ENCODE measurements at places on chromosomes 2 and 18.

DNA sequence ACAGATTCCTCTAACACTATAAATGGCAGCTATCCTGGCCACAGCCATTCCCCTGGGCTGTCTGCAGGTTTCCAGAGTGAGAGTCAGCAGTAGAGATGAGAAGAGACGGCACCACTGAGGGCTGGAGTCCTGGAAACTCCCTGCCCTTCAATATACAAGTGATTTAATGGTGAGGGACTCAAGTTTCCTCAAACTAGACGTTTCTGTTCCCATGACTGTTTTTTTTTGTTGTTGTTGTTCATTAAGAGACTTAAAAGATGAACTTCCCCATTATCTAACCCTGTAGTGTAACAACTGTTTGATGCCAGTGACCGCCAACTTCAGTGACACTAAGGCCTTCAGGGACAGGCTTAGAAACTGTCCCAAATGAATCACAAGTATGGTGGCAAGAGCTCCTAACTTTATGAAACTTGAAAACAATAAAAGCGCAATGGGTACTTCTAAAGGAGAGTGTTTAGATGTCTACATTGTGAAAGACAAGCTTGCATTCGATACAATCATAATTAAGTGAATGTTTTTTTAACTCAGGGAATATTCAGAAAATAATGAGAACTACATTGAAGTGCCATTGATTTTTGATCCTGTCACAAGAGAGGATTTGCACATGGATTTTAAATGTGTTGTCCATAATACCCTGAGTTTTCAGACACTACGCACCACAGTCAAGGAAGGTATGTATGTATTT, 34.0 kb downstream of the IL1R2 start:
- DNase-seq: peak; percentile 86

GRCh38 chr18:48127606-48128005, 197.1 kb upstream of the SMAD2 start:
- DNase-seq: no peak

GRCh38 chr2:127397568-127398238, 9.9 kb upstream of the MAP3K2 start:
- DNase-seq: no peak

GRCh38 chr2:159695795-159696448, 16.4 kb upstream of the MARCHF7 start:
- DNase-seq: peak; percentile 76

- DNase-seq: no peak
These were observed 274.3 kb downstream of the THSD7B start for GRCh38 chr2:137039482-137040152.

- no peak for DNase-seq
These were observed 30.7 kb upstream of the KLHL14 start for GRCh38 chr18:32803568-32803967.

GRCh38 chr2:207503234-207503633, 26.5 kb upstream of the CREB1 start:
- peak; percentile 91 for DNase-seq

GRCh38 chr18:39825485-39826150, 2129.4 kb upstream of the PIK3C3 start:
- no peak for DNase-seq

DNA sequence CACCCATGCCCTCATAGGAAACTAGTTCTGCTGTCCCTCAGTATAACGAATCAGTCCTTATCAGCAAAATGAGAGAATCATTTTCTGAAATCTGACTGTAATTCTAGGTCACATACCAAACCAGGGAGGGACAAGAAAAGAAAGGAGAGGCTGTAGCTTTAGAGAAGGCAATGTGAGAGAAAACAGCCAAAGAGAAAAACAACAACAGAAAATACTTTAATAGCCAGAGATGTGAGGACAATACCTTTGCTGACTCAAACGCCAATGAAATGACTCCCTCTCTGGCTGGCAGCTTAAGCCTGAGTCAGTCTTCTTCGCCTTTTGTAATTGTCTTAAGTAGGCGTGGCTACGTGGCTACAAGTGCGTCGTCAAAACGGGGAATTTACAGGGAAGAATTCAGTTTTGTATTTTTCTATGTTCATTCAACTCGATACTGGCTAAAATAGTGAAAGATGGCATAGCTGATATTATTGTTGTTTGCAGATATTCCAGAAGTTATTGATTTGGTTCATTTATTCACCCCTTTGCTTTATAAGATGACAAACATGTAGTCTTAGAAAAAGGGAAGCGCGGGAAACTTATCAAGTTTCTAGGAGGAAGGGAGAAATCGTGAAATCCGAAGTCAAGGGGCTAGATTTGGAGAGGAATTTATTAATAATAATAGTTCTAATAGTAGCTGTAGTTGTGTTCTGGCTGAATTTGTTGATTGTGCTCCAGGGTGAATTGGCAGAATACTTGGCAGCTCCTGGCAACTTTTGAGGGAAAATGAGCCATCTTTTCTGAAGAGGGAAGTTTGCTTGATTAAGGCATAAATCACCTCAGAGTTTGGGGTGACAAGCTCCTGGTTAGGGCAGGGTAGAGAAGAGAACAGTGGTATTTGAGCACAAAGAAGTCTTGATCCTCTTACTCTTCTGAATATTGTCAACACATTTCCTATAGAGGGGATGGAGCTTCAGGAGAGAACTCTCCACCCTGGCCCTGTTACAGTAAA, at the start of gene IL1A:
Gene IL1A (minus strand): TSS at position 295 of the 991 bp plus-strand sequence. CDS start 723 bp downstream, outside the sequence.
- peak; percentile 78 for DNase-seq

GRCh38 chr2:162646794-162647193, 191.8 kb downstream of the KCNH7 start:
- DNase-seq: no peak

- no peak for DNase-seq
These were observed 44.2 kb downstream of the CYP27C1 start for GRCh38 chr2:127175751-127176354.

DNA sequence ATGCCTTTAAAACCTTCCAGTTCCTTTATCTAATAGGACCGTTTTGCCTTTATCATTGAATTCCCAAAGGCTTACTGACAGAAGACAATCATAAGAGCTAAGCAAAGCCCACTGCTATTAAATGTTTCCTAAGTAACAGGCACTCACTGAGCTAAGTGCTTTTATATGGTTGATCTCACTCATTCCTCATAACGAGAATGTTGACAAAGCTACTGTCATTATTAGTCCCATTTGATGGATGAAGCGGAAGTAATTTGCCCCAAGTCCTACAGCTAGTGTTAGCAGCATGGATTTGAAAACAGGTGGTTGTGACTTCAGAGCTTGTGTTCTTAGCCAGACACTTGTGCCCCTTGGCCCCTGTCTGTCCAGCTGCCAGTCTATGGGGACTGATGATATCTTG, 134.8 kb upstream of the SERPINE2 start:
- DNase-seq: no peak

DNA sequence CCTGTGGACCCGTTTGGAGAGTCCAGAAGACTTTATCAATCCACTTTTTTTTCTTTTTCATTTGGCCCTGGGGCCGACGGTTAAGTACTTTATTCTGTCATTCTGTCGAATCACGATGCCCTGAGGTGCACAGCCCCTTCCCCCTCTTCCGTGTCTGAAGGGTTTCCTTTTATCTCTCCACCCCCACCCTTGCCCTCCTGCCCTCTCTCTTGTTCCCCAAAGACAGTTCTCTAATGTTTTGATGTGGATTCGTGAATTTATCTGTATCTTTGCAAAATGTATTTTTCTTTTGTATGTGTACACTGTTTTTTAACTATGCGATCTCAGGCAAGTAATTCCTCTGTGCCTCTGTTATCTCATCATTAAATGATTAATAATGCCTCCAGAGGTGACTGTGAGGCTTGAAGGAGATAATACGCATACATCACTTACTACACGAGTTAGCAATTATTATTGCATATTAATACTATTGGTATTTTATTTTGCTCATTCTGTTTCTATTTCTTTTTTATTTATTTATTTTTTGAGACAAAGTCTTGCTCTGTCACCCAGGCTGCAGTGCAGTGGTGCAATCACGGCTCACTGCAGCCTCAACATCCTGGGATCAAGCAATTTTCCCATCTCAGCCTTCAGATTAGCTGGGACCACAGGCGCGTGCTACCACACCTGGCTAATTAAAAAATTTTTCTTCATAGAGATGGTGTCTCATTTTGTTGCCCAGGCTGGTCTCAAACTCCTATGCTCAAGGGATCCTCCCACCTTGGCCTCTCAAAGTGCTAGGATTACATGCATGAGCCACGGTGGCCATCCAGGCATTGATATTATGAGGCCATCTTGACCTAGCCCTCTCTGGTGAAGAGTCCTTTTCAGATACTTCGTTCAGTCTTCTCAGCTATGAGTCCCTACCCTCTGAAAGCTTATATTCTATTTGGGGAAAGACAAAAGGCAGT, 1.4 kb upstream of the CASP8 start:
- peak; percentile 40 for DNase-seq

DNA sequence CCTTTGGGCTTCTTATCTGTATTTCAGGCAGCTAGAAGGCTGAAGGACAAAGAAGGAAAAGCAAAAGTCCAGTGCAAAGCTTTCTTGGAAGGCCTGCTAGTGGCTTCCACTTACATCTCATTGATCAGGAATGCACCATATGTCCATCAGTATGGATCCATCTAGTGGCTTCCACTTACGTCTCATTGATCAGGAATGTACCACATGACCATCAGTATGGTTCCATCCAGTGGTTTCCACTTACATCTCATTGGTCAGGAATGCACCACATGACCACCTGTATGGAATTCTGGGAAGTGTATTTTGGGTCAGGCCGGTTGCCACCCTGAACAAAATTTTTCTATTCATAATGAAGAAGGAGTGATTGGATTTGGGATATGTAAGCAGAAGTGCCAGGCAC, 70.6 kb downstream of the LYPD6 start:
- no peak for DNase-seq

DNA sequence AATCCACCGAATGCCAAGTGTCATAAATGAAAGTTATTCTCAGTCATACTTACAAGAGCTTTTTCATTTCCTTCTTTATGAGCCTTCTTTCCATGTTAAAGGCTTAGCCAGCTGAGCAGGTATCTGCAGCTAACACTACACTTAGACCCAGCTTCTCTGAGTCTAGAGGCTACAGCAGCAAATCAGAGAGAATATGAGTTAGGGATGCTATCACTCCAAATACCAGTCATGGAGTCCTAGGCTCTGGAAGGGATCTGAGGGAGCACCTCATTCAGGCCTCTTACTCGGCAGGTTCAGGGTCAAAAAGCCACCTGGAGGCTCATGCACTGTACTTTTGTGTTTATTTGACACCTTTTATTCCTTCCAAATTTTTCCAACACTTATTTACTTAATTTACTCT, 2.9 kb downstream of the C2orf80 start:
- no peak for DNase-seq

GRCh38 chr2:33877348-33878016, 278.4 kb upstream of the FAM98A start:
- DNase-seq: no peak

DNA sequence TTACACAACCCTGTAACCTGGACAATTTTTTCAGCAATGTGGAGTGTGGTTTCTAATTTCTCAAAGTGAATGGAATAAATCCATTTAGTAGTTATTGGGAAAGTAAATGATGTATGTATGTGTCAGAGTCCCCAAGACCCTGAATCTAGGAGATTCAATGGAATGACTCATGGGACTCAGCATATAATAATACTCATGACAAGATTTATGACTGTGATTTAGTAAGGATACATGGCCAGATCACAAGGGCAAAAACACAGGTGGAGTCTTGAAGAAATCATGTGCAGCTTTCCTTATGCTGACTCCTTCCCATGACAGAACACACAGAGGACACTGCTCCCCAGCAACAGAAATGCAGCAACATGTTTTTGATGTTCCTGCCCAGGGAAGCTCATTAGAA, 1877.7 kb upstream of the LRRTM1 start:
- DNase-seq: no peak

- DNase-seq: peak; percentile 32
These were observed 144.1 kb downstream of the SOCS6 start for GRCh38 chr18:70432804-70433400.

- DNase-seq: no peak
These were observed 259.5 kb downstream of the SP3 start for GRCh38 chr2:173705656-173706055.

DNA sequence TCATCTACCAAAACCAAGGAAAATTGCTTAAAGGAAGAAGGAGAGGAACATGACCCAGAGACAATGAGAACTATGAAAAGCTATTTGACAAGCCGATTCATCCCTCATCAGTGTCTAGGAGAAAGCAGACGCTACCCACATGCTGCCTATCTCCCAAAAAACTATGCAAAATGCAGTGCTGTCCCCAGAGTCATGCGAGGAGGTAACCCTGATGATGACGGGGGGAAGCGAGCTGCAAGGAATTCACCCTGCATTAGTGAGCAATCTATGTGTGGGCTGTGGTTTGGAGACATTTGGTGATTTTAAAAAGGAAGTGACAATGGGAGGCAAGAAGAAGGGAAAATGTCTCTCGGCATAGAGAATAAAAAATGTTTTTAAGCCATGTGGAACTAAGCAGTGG, 472.7 kb downstream of the CMPK2 start:
- no peak for DNase-seq

- DNase-seq: no peak
These were observed 490.1 kb downstream of the TNS1 start for GRCh38 chr2:217512728-217513127.

DNA sequence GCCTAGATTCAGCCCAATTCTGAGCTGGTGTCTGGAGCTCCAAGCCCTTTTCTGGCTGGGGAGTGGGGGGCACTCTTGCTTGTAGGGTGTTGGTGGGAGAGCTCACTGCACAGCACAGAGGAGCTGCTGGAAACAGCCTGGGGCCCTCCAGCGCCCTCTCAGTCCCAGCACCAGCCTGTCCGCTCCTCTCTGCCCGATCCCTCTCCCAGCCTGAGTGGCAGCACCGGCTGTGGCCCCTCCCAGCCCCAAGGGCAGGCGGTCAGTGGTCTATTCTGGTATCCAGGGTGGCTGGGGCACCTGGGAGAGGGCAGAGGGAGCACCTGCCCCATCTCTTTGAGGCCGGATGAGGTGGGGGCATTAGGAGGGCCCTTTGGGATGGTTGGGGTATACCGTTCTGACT, 13.2 kb upstream of the DES start:
- DNase-seq: no peak

- DNase-seq: no peak
These were observed 24.6 kb downstream of the CD302 start for GRCh38 chr2:159773426-159773825.

DNA sequence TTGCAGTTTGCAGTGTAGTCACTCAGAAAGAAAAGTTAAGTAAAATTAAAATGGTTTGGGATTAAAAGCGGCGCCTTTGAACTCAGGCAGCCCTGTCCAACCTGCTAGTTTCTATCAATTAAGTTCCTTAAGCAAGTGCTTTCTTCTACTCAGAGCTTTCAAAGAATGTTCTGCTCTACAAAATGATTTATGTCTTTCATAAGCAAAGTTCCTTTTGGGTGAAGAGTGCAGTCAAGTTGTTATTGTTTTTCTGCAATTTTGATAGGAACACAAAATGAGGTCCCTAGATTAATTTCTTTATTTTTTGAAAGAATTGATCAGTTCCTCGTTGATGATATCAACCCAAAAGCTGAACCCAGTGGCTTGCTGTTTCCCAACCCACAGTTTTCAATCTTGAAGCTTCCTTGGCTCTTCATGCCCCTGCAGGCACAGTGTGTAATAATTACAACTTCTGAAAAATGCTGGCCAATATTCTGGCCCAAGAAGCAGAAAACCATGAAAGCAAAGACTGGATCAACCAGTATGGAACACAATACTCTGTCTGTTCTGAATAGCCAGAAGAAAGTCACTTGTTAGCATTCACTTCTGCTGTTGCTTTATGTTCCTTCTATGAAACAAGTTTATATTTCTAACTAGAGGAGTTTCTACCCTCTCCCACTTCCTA, 89.1 kb downstream of the TGIF1 start:
- DNase-seq: no peak
